ENCODE measurements at places on chromosomes 16 and 17.

DNA sequence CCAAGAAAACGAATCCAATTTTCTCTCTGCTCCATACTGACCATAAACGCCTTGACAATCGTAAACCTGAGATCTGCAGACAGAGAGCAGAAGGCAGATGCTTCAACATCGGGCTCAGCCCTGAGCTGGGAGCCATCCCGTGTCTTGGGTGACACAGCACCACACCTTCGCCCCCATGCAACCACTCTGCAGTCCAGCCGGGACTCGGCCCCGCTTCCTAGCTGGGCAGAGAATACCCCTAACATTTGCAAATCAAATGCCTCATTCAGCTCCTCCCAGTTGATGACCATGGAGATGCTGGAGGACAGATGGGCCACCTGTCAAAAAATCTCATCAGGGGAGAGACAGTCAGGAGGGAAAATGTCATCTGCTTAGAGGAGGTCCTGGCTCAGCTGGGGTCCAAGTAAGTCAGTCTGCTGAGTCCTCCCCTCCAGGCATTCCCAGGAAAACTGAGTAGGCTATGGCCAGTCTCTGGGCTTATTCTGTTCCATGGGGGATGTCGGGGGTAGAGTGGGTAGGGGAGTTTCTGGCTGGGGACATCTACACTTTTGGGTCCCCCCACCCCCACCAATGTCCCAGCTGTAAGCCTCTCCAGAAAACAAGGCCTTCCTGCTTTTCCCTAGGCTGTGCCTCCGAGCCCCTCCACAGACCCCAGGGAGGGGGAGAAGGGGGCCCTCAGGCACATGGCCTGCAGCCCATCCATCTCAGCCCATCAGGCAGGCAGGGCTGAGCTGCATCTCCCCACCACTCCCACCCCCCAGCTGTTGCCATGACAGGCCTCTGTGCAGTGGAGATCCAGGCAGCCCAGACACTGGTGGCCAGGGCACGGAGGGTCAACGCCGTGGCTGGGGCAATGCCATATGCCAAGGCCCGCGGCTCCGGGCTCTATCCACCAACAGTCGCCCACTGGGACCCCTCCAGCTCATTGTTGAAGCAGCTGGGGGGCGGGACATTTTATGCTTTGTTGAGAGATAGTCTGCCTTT is 158.6 kb downstream of the AXIN2 start:
- no peak for DNase-seq

DNA sequence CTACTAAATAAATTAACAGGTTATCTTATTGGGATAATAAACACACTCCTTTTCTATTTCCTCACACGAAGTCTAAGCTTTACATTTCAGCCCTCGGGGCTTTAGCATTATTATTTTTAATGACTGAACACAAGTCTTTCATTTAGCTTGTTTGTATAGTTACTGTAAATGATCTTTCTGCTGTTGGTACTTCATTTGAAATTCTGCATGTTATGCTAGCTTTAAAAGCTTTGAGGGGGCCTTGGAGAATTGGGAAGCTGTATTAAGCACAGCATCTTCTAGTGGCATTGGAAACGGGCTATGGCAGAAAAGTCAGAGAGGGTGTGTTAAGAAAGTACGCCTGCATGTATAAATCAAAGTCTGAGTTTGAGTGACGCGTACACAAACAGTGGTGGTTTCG is 243.7 kb downstream of the FTO start:
- no peak for DNase-seq

- no peak for DNase-seq
Measured at GRCh38 chr17:15447928-15448579, 19.4 kb downstream of the CDRT4 start.

DNA sequence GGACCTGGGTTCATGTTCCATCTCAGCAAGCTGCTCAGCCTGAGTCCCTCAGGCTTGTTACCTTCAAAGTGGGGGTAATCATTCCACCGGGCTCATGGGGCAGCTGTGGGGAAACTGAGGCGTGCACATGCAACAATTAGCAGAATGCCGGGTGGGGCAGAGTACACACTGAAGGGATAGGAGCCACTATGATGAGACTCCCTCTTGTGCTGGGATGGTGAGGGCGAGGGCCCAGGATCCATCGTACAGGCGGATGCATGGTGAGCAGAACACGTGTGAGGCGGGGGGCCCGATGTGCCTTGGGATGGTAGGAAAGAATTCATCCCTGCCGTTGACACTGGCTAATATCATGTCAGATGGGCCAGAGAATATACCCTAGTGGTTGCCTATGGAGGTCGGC is 25.5 kb upstream of the MAP3K14 start:
- DNase-seq, result no peak

DNA sequence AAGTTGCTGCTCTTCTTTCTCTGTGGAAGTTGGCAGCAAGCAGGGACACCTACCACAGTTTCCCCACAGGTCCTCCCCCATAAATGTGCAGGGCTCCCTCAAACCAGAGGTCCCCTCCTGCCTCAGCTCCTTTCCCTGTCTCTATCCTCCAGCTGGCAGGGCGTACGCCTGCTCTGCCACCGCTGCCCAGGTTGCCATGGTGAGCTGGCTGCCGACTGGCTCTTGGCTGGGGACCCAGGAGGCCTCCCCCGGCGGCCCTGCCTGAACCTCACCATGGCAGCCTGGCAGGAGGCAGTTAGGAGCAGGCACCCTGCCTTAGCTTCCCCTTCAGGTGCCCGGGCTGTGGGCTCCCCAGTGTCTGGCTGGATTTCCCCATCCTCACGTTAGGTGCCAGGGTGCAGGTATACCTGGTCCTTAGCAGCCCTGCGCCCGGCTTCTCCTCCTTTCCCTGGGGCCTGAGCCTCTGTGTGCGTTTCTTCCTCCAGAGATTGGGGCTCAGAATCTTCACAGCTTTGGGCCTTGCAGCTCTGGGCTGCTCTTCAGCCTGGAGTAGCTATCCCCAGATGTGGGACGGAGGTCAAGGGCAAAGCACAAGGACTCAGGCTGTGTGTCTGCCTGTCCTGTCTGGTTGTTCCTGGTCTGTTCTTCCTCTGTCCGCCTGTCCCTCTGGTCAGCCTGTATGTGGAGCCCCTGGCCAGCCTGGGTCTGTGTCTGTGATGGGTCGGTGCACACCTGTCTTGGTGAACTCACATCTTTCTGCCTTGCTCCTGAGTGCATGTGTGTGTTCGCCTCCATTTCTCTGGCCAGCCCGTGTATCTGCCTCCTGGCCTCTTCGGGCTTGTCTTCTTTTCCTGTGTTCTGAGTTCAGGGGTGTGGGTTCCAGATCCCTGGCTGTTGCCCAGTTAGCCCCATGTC is 15.7 kb downstream of the GJD3 start:
- DNase-seq, result no peak

DNA sequence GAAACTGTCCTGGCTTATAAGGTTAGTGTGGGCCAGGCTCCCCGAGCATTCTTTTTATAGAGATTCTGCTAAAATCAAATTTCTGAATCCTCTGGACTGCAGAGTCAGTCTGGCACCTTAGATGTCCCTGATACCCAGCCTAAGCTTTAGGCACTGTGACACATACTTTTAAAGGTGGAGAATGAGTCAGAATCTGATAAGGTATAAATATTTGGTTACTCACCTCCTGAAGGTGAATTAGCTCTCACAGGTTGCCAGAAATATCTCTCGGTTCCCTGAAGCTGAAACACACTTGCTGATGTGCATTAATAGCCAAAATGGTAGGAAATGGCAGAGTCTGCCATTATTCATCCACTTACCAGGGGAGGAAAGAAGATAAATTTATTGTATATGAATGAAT is 446.9 kb downstream of the UTP18 start:
- no peak for DNase-seq
